ENCODE measurements at places on chromosomes 5 and 9.

DNA sequence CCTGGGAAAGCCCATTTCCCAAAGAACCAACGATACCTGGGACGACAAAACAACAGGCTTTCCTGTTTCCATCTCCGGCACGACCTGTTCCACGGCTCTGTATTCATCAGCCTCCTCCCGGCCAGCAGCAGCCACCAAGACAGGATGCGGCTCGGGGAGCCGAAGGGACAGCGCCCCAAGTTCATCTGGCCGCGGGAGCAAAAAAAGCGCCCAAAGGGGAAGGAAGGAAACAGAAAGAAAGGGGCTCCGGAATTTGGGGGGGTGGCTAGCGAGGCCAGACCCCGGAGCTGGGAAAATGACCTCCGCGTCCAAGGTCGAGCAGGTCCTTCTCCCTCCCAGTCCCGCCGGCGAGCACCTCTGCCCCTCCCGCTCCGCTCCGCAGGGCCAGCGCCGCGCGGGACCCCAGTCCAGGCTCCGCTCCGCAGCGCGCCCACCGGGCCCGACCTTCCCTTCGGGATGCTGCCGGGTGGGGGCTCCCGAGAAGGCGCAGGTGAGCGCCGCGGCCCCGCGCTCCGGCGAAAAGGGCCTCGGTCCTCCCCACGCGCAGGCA lies 608 bp downstream of the ELOVL7 start:
- no peak for DNase-seq

DNA sequence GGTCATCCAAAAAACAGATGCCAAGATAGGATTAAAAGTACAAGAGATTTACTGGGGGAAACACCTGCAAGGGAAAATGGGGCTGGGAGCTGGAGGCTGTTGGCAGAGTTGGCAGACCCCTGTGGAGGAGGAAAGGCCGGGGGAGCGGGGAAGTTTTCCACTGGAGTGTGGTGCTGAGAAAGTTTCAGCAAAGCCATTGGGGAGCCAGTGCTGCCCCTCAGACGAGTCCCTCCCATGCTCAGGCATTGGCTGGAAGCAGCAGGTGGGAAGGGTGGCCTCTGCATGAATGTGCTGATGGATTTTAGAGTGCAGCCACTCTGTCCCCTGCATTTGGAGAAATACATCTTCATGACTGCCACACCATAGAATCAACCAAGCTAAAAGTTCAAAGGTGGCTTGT lies 52.8 kb downstream of the TTC1 start:
- DNase-seq: no peak

- DNase-seq: no peak
Observed at GRCh38 chr9:74729136-74729695, 158.5 kb downstream of the TRPM6 start.

GRCh38 chr5:138438724-138439476 lies at the start of gene REEP2:
Gene REEP2, plus strand, starts transcription at chr5:138439057. Its CDS starts 152 bp downstream, at chr5:138439209.
- no peak for DNase-seq

DNA sequence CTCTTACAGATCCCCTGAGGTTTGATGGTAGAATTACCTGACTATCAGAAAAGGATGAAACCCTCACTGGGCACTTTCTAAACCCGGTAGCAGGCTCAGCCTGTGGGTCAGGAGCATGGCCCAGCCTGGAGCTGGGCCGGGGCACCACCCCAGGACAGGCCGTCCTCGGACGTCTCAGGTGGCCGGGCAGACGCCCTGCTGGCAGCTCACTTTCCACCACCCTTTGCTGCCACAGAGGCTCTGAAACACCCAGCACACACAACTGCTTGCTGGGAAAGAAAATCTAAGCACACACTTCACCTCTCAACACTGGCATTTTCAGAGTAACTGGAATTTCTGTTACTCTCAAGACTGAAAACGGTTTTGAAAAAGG lies 4.4 kb downstream of the UBAC1 start:
- DNase-seq: no peak

GRCh38 chr5:115888027-115888426 lies 46.3 kb downstream of the AP3S1 start:
- no peak for DNase-seq

Measured in stimulated activated CD4-positive, alpha-beta T cell treated with anti-CD3 and anti-CD28 coated beads, TNF-alpha, amount 100 ng/mL, for 1 hour (primary cell).